HFF-Myc (cell line): ENCODE measurements at places on chromosomes 11 and 22.

DNA sequence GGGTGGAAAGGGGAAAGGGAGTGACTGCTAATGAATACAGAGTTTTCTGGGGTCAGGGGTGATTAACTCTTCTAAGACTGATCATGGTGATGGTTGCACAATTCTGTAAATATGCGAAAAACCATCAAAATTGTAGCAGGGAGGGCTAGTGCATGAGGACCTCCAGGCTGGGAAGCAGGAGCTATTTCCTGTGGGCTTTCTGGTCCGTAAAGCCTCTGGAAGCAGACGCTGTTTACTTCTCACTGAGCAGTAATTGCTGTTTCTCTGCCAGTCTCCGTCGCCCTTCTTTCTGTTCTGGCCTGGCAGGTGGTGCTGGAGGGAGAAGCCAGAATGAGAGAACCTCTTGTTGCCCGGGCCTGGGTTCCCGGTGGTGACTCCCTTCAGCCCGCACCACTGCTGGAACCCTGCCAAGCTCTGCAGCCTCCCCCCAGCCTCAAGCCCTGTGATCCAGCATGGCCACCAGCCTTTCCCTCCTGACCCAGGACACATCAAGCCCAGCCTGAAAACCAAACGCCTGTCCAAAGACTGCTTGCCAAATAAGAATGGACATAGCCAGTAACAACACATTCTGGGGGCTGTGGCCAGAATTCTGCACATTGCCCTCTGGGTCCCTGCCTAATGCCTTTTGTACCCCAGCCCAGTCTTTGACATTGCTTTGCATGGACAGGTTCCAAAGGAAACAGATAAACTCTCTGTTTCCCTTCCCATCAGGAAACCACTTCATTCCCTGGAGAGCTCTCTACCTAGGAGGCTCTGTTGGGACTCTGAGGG is 201.0 kb upstream of the NAV2 start:
- DNase-seq: no peak

DNA sequence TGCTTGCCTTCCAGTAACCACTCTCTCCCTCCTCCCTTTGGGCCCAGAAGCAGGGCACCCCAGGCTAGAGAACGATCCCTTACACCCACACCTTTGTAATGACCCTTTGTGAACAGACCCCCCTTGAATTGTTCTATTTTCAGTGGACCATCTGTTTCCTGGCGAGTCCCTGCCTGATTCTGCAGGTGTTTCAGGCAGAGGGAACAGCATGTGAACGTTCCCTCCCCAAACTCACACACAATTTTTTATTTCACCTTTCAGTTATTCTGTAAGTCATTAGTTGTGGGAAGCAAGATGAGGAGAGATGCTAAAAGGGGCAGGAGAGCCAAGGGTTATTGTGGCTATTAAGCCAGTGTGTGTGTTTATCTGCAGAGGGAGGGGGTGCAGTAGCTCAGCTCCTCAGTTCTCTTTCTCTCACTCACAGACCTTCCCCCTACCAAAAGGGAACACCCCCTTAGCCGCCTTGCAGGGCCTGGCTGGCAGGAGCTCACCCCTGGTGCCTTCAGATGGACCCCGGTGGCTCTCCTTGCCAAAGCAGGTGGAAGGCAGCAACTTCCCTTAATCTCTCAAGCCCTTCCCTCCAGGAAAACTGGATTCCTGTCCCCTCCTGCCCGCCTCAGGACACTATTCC is 64.8 kb upstream of the SPON1 start:
- DNase-seq: no peak

- no peak for DNase-seq
These were observed 110.2 kb upstream of the TEAD1 start for GRCh38 chr11:12564012-12564411.

- peak; percentile 45 for DNase-seq
These were observed 8.6 kb downstream of the DNHD1 start for GRCh38 chr11:6505577-6506240.

GRCh38 chr11:66651016-66651415 is 12.5 kb downstream of the RBM4 start:
- no peak for DNase-seq

- DNase-seq: no peak
These were observed 4.4 kb downstream of the APOL3 start for GRCh38 chr22:36156119-36156514.

DNA sequence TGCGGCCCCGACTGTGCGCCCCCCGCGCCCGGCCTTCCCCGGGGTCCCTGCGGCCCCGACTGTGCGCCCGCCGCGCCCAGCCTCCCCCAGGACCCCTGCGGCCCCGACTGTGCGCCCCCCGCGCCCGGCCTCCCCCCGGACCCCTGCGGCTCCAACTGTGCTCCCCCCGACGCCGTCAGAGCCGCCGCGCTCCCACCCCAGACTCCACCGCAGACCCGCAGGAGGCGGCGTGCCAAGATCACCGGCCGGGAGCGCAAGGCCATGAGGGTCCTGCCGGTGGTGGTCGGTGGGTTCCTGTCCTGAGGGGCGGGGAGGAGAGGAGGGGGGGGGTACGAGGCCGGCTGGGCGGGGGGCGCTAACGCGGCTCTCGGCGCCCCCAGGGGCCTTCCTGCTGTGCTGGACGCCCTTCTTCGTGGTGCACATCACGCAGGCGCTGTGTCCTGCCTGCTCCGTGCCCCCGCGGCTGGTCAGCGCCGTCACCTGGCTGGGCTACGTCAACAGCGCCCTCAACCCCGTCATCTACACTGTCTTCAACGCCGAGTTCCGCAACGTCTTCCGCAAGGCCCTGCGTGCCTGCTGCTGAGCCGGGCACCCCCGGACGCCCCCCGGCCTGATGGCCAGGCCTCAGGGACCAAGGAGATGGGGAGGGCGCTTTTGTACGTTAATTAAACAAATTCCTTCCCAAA is 3.1 kb downstream of the DRD4 start:
- no peak for DNase-seq

DNA sequence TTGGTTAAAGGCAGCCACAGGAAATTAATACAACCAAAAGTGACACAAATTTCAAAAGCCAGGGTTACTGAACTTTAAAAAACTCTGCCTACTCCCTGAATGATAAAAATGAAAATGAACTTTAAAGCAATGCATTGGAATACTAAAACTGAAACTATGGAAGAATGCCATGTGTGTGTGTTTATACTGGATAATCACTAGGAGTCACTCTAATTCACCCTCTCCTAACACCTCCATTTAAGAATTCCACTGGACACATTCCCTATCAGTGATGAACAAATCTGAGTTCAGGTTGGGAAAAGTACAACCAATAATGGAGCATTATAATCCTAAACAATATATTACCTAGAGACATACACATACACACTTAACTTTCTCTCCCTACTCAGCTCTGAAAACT is 27.5 kb upstream of the PLAAT3 start:
- no peak for DNase-seq

DNA sequence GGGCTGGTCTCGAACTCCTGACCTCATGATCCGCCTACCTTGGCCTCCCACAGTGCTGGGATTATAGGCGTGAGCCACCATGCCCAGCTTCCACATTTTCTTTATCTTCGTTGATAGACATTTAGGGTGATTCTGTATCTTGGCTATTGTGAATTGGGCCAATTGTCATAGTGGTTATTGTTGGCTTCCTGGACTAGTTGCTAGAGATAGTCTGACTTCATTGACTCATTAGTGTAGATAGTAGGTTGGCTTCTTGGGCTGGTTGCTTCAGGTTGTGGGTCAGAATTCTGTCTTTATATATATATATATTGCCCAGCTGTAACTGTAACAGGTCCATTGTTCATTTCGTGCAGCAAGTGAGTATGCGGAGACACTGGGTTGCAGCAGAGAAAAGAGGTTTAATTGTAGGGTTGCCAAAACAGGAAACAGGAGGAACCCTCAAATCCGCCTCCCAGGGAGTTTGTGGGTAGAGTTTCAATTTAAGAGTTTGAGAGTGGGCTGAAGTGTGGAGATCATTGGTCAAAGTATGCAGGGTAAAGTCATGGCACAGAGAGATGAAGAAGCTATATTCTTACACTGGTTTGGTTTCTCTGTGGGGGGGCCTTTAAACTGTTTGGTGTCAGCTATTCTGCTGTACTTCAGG is 22.0 kb downstream of the ATG13 start:
- DNase-seq: no peak

DNA sequence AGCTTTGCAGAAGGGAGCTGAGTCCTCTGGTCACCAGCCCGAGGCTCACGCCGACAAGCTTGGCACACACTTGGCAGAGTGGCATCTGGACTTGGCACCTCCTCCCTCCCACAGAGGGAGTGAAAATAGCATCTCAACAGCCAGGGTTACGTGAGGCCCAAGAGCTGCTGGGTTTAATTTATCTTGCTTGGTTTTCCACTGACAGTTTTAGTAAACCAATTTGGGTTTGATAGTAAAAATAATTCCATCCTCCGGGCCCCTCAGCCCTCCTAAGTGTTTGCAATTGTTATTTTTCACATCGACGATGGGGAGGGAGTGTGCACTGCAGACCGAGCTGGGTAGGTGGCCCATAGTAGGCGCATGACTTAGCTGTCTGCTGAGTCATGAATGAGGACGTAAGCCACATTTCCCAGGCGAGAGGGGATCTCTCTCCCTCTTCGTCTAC is 107.6 kb upstream of the ASPHD2 start:
- peak; percentile 48 for DNase-seq

GRCh38 chr11:15558513-15559181 is 443.9 kb downstream of the INSC start:
- DNase-seq: no peak
